ENCODE measurements at places on chromosomes 11 and 22.

GRCh38 chr11:93591247-93591898 lies 48.2 kb upstream of the SMCO4 start:
- DNase-seq: no peak

- peak; percentile 60 for DNase-seq
Observed at GRCh38 chr11:44977493-44977984, 26.9 kb upstream of the TP53I11 start.

DNA sequence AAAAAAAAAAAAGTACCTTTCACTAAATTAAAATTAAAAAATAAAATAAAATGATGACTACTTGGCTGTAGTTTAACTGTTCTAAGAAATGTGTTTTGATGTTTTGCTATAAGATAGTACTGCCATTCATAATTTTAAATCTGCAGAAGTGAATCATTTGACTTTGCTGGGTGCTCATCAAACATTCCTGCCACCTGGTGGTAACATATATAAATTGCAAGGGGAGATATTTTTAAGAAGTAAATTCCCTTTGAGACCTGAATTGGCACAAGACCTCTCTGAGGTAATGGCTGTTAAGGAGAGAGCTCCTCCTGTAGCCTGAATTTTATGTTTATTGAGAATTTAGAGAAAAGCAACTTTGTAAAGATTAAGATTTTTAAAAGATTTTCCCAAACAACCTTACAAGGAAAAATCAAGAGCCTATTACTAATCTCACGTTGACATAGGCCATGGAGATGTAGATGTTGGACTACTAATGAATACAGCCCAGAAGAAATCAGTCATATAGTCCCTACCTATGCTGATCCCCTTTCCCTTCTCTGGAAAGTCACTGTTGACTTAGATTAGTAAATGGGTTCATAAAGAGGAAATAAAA lies 11.9 kb upstream of the NARS2 start:
- no peak for DNase-seq

- DNase-seq: no peak
Observed at GRCh38 chr11:73999581-74000306, 9.1 kb downstream of the UCP3 start.

DNA sequence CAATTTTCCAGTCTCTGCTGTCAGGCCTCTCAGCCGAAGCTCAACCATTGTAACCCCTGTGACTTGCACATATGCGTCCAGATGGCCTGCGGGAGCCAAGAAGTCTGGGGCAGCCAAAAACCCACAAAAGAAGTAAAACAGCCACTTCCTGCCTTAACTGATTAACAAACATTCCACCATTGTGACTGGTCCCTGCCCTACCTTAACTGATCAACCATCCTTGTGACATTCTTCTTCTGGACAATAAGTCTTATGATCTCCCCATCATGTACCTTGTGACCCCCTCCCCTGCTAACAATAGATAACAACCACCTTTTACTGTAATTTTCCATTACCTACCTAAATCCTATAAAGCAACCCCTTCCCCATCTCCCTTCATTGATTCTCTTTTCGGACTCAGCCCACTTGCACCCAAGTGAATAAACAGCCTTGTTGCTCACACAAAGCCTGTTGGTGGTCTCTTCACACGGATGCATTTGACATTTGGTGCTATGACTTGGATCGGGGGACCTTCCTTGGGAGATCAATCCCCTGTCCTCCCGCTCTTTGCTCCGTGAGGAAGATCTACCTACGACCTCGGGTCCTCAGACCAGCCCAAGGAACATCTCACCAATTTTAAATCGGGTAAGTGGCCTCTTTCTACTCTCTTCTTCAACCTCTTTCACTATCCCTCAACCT lies 1.3 kb upstream of the NDUFC2 start:
- no peak for DNase-seq

DNA sequence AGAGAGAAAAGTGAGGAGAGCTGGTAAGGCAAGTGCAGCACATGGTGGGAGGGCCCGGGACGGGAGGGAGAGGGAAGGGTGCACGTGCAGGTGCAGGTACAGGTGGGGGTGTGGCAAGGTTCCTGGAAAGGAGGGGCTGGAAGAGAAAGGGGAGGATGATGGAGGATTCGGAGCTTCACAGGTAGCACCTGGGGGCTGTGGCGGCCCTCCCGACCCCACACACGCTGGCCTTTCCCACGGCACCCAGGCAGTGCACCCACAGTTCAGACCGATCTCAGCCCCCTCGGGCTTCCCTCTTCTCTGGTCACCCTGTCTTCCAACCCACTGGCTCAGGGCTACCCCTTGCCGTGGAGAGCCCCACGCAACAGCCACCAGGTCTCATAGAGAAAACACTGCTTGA lies 67.4 kb upstream of the A4GALT start:
- DNase-seq: no peak

DNA sequence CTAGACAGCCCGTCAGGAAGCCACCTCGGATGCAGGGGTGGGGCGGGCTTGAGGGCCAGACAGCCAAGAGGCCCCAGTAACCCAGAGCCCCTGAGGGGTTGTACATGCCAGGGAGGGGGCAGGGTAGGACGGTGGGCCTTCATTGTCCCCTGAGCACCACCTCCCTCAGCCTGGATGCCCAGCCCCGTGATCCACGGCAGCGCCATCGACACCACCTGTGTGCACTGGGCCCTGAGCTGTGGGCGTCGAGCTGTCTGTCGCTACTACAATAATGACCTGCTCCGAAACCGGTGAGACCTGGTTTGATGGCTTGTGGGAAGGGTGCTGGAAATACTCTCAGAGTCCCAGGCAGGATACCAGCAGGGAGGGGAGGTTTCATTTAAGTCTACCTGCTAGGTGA lies 37.4 kb upstream of the TPBGL start:
- no peak for DNase-seq

DNA sequence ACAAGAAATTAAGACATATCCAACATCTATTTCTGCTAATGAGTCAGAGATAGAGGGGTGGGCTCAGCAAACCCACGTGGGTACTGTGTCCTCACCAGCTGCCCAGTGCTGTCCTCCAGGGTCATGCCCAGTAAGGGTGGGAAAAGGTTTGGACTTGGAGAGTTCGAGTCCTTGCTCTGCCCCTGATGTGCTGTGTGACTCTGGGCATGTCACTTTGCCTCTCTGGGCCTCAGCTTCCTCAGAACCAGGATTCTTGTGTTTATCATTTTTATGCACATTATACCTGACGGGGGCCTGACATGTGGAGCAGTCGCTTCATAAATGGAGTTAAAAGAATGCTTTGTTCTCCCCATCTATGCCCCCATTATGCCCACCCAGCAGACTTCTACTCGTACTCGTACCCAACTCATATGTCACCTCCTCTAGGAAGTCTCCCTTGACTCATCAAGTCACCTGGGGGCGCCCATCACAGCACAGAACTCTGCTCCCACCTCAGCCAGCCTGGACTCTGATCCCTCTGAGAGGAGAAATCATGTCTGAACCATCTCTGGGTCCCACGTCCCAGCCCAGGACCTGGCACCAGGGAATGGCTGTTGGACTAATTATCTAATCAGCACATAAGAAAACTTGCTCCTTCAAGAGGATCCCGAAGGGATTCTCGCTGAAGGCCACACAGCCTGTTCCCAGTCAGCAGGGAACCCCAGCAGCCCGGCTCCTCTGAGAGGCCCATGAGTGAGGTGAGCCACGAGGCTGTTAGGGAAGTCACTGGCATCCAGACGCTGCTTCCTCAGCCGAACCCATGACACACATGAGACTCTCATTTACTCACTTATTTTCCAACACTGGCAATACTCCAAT lies 38.7 kb upstream of the TSKU start:
- peak; percentile 57 for DNase-seq

- no peak for DNase-seq
Observed at GRCh38 chr11:116037861-116038260, 533.6 kb upstream of the CADM1 start.

DNA sequence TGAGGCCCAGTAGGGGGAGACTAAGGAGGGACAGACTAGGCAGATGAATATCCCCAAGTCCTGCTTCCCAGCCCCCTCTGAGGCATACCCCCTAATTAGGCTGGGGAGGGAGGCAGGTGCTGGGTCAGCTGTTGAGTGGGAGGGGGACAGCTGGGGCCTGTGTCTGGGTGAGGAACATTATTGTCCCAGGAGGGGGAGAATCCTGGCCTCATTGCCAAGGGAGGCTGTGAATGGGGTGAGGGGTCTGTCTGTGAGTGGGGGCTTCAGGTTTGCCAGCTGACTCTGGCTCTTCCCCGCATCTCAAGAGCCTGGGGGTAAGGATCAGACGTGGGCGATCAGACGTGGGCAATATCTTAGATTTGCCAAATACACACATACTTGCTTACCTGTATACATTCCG lies 2.1 kb downstream of the INPPL1 start:
- DNase-seq: no peak

- no peak for DNase-seq
Observed at GRCh38 chr22:37231406-37232139, 12.5 kb downstream of the RAC2 start.

GRCh38 chr22:50572965-50573364 lies 5.3 kb downstream of the CPT1B start:
- no peak for DNase-seq

GRCh38 chr22:47281126-47282106 lies 519.0 kb downstream of the TBC1D22A start:
- DNase-seq: peak; percentile 41

DNA sequence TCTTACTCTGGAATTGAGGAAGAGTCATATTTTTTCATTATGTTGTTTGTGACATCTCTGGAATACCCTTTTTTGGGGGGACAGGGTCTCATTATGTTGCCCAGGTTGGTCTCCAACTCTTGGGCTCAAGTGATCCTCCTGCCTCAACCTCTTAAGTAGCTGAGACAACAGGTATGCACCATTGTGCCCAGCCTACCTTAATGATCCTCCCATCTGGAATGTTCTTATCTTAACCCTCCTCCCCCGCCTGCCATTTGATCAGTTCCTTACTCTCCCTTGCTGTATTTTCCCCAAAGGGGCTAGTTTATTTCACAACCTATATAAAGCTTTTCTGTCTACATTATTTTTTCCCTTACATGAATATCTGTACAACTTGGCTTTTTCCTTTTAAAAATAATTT lies 594.7 kb downstream of the METTL15 start:
- DNase-seq: no peak

- no peak for DNase-seq
Observed at GRCh38 chr11:94747146-94747545, 21.0 kb upstream of the AMOTL1 start.

DNA sequence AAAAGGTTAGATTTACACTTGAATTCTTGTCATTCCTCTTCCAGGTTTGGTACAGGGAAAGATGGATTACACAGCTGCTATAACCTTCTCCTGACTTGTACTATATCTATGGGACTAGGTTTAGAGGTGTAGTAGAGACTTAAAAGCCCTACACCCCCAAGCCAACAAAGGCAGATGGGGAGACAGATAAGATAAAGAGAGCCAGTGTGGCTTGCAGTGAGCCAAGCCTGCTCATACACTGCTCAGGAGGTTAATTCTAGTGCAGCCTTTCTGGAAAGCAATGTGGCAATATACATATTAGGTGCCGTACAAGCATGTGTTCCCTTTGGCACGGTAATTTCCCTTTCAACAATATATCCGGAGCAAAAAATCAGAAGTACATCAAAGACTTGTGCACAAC lies 10.8 kb downstream of the SIK3 start:
- no peak for DNase-seq

GRCh38 chr11:45045683-45046471 lies 95.2 kb upstream of the TP53I11 start:
- peak; percentile 43 for DNase-seq

- DNase-seq: no peak
Observed at GRCh38 chr11:117859488-117860112, 16.9 kb downstream of the FXYD6 start.

DNA sequence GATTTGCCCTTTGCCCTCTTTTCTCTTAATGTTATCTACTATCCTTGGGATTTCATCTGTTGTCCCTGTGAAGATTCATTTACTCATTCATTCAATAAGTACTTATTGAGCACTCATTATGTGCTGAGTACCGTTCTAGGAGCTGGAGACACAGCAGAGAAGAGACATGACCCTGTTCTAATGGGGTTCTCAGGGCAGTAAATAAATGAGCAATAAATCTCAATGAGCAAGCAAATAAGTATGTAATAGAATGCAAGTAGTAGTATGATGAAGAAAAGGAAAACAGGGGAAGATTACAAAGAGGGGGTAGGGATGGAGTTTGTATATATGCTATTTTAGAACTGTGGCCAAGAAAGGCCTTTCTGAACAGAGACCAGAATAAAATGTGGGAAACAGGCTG lies 34.2 kb upstream of the NRIP3 start:
- DNase-seq: no peak

DNA sequence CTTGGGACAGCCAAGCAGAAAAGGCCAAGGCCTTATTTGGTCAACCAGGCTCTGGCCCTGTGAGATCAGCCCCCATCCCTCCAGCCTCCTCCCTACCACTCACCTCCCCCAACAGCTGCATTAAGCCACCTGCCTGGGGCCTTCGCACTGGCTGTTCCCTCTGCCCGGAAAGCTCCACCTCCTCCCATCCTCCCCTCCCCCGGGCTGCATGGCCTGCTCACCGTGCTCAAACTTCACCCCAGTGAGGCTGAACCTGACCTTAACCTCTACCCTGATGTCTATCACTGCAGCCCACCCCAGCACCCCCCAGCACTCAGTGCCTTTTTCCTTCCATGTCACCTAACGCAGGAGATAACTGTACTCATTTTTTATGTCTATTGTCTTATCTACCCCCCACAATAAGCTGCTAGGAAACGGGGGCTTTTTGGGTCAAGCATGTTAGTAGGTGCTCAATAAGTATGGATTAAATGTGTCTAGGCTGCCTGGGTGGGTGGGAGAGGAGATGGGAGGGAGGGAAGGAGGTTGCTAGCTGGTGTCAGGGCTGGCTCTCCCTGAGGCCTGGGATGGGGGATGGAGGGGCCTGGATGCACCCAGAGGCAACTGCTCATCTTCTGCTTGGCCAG lies 912 bp downstream of the PTPRCAP start:
- no peak for DNase-seq

GRCh38 chr11:61476371-61476770 lies 32.2 kb upstream of the LRRC10B start:
- no peak for DNase-seq

GRCh38 chr11:108796551-108796950 lies 131.7 kb downstream of the DDX10 start:
- DNase-seq: no peak

GRCh38 chr11:31882951-31883392 lies 71.8 kb upstream of the PAX6 start:
- DNase-seq: peak; percentile 17

DNA sequence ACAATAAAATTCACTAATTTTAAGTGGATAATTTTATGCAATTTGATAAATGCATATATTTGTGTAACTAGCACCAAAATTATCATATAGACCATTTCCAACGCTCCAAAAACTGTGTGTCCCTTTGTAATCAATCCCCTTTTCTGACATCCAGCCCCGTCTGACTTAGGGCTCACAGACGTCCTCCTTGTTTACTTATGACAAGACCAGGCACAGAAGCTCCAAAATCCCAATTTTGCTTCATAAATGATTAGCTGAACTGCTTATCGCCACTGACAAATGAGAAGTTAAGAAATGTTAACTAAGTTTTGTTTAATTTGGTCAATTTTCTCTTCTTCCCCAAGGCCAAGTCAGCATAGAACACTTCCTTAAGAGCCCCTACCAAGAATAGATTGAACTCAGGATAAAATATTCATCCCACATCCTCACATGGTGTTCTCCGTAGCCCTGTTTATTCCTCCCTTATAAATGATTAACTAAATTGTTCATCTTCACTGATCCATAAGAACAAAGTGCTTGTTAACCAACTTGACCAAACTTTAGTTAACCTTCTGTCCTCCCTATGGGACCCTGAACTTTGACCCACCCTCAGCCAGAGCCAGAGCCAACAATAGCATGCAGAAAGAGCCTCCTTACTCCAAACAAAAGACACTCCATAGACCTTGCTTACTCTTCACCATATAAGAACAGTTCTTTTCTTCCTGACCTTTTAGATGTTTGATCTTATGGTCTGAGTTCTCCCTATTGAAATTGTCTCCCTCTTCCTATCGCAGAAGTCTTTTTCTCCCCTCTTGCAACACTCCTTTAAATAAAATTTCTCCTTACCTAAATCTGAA lies 30.8 kb upstream of the GLYAT start:
- no peak for DNase-seq
